ENCODE measurements at places on chromosomes 2 and 18.

- DNase-seq: no peak
Observed at GRCh38 chr2:109365131-109365530, 236.1 kb downstream of the SH3RF3 start.

DNA sequence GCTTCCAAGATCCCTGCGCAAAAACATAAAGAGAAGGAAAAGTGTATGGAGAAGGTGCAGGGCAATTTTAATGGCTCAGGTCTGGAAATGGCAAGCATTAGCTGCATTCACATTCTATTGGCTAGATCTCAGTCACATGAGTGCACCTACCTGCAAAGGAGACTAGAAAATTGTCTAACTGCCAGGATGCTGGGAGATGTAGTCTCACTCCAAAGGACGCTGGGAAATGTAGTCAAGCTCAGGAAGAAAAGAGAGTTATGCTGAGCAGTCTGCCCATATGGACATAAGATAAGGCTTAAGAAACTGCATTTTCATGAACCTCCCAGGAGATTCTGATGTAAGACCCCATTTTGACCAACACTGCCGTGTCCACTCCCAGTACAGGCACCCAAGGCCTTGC lies 9.5 kb upstream of the KLHL29 start:
- no peak for DNase-seq

- DNase-seq: no peak
Observed at GRCh38 chr2:224104668-224105386, 65.7 kb upstream of the SERPINE2 start.

- no peak for DNase-seq
Observed at GRCh38 chr2:8922431-8922830, 81.1 kb downstream of the MBOAT2 start.
